Stimulated activated CD8-positive, alpha-beta memory T cell treated with anti-CD3 and anti-CD28 coated beads, Interleukin-15, amount 100 ng/mL, for 48 hours (primary cell): ENCODE measurements at places on chromosomes 4 and X.

- DNase-seq: no peak
These were observed at the start of gene CXXC4 for GRCh38 chr4:104494822-104495559. TSS of gene CXXC4 (minus strand) at chr4:104494894. CDS start at chr4:104491802, 3,092 bp downstream.

DNA sequence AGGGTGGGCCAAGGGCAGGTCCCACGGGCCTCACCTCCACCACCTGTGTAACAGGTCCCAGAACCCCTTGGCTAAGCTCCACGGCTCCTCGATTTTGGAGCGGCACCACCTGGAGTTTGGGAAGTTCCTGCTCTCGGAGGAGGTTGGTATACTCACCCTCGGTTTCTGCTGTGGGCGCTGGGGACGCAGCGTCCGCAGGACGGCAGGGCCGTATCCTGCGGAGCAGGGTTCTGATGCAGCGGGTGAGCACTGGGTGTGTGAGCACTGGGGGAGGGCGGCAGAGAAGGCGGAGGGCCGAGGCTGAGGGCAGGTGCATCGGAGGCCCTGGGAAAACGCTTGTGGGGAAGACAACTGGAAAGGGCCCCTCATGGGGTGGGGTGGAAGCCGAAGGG, 11.0 kb downstream of the ATP5ME start:
- no peak for DNase-seq

- no peak for DNase-seq
These were observed 295.0 kb upstream of the NR3C2 start for GRCh38 chr4:148737061-148737770.

DNA sequence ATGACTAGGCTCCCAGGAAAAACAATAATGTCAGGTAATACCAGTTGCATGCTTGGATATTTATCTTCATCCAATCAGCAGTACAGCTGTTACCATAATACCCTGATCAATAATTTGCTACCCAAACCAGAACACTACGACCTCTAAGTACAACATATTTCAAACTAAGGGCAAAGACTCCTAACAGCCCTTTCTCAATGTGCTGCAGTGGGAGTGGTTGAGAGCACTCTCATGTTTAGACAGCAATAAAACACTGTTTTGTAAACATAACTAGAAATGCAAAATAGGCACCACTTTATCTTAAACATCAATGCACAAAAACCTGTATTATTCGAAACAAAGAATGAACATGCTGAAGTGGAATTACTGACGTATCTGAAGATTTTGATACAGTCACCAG, 28.9 kb downstream of the PPARGC1A start:
- DNase-seq: no peak

GRCh38 chr4:155639704-155640523, 26.7 kb upstream of the GUCY1A1 start:
- no peak for DNase-seq

GRCh38 chr4:38099908-38100407, 139.8 kb downstream of the PTTG2 start:
- DNase-seq: no peak

GRCh38 chr4:40782876-40783275, 33.1 kb downstream of the NSUN7 start:
- DNase-seq: no peak

DNA sequence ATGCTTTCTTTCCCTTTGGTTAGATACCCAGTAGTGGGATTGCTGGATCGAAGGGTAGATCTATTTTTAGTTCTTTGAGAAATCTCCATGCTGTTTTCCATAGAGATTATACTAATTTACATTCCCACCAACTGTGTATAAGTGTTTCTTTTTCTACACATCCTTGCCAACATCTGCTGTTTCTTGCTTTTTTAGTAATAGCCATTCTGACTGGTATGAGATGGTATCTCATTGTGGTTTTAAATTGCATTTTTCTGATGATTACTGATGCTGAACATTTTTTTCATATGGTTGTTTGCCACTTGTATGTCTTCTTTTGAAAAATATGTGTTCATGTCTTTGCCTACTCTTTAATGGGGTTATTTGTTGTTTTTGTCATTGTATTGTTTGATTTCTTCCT, 6.6 kb upstream of the AGA start:
- no peak for DNase-seq

GRCh38 chr4:16694884-16695276, 203.6 kb downstream of the LDB2 start:
- DNase-seq: no peak

DNA sequence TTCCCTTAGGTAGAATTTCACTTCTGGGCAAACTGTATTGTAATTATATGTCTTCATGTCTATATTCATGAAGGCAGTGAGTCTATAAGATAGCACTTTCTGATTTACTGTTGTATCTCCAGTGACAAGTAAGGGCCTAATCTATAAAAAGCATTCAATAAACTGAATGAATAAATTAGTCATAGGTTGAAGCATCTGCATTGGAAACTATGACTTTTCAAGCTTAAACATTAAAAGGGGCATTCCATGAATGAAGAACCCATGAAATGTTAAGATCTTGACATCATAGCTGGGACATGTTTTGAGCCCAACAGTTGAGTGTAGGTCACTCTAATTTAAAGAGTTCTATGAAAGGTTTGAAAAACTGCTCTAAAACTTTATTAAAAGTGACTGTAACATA, 159.3 kb upstream of the LCORL start:
- no peak for DNase-seq

- no peak for DNase-seq
These were observed 156.0 kb upstream of the TTC29 start for GRCh38 chr4:147101678-147102077.

GRCh38 chr4:152735906-152736305, 43.6 kb downstream of the TIGD4 start:
- DNase-seq: no peak

DNA sequence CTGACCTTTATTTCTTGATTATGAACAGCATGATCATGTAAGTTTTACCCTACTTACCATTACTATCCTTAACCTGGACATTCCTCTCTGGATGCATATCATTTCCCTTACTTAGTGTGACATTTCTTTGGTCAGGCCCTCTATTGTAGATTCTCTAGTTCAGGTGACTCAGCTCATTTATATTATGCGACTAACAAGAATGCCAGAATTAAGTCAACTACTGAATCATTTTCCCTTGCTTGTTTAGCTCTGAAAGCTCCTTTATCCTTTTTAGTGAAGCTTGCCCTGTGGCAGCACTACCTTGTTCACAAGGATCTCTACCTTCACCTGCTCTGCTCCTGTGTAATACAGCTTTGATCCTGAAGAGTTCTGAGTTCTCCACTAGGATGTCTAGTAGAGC, 15.1 kb upstream of the UGT2B17 start:
- no peak for DNase-seq

DNA sequence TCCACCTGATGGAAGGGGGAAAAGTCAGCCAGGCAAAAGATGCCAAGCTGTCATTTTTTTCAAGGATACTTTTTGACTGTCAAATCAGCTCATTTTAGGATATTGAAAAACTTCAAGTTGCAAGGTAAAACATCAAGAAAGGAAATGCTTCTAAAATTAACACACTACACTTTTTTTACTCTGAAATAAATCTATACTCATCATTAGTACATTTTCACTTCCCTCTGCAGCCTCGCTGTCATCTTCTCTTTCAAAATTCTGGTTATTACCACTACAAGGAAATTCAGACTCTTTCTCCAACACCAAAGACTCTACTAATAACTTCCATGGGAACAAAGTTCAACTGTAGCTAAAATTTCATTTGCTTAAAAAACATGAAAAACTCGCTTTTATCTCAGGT, 41.6 kb downstream of the APBB2 start:
- no peak for DNase-seq
